ENCODE measurements at places on chromosomes 13 and 19.
A peak's percentile ranks its signal among the peaks of the same experiment; 100 is the strongest.

DNA sequence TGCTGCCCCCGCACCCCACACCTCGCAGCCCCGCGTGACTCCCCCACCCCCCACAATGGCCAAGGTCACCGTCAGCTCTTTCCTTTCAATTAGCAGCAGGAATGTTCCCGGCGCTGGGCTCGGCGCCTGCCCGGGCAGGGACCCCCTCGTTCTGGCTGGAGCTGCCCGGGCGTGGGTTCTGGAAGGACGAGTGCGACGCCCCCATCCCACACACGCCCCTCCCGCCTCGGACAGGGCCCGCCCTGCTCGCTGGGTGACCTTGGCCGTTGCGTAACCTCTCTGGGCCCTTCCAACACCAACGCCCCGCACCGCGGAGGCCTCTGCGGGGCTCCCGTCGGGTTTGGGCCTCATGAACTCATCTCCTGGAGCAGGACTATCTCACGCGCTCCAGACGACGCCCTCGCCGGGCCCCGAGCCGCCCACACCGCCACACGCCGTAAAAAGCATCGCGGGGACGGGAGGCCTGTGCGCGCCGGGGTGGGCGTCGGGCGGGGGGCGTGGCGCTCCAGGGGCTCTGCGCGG lies 10.3 kb downstream of the PALM start:
- DNase-seq = no peak

DNA sequence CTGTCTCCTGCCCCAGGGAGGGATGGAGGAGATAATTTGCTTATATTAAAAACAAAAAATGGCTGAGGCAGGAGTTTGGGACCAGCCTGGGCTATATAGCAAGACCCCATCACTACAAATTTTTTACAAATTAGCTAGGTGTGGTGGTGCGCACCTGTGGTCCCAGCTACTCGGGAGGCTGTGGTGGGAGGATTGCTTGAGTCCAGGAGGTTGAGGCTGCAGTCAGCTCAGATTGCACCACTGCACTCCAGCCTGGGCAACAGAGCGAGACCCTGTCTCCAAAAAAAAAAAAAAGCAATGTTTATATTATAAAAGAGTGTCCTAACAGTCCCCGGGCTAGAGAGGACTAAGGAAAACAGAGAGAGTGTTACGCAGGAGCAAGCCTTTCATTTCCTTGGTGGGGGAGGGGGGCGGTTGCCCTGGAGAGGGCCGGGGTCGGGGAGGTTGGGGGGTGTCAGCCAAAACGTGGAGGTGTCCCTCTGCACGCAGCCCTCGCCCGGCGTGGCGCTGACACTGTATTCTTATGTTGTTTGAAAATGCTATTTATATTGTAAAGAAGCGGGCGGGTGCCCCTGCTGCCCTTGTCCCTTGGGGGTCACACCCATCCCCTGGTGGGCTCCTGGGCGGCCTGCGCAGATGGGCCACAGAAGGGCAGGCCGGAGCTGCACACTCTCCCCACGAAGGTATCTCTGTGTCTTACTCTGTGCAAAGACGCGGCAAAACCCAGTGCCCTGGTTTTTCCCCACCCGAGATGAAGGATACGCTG lies 184.0 kb downstream of the KDM4B start:
- no peak for DNase-seq

GRCh38 chr19:44570984-44571684 lies 41.7 kb upstream of the CEACAM20 start:
- peak; percentile 6 for DNase-seq

DNA sequence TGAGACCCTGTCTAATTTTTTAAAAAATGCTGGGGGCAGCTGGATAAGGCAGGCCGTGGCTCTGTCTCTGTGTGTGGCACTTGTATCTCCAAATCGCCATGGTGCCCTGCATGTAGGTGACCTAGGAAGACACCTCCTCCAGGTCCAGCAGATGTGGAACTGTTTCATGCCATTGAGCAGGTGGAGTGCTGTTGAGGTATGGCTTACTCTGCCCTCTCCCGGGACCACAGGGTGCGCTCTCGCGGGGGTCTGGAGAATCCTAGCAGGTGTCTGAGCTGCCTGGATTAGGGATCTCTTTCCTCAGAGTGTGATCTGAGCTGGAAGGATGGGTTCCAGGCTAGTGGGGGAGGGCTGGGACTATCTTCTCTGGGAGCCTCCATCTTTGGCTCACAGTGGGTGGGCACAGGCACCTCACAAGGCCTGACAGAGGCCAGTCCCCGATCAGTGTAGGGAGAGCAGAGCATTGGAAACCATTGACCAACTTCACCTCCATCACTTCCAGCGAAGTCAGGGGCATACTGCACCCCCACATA lies 67.7 kb upstream of the TM9SF2 start:
- no peak for DNase-seq

GRCh38 chr19:4186087-4186993 lies 3.9 kb downstream of the ANKRD24 start:
- no peak for DNase-seq

DNA sequence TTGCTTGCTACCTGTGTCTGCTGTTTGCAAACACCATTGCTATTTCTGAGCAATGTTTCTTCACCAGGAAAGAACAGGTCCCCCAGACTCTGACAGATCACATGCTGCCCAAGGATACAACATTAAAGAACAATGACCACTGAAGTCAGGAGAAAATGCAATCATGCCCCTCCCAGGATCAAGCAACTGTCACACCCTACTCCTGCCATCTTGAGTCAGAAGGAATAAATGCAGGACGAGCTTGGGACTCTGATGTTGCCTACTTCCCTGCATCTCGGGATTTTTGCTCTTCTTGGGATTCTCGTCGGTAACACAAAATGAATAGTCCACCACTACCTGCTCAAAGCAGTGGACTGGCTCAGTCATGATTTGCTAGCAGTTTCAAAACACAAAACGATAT lies 490.6 kb downstream of the COG6 start:
- no peak for DNase-seq

DNA sequence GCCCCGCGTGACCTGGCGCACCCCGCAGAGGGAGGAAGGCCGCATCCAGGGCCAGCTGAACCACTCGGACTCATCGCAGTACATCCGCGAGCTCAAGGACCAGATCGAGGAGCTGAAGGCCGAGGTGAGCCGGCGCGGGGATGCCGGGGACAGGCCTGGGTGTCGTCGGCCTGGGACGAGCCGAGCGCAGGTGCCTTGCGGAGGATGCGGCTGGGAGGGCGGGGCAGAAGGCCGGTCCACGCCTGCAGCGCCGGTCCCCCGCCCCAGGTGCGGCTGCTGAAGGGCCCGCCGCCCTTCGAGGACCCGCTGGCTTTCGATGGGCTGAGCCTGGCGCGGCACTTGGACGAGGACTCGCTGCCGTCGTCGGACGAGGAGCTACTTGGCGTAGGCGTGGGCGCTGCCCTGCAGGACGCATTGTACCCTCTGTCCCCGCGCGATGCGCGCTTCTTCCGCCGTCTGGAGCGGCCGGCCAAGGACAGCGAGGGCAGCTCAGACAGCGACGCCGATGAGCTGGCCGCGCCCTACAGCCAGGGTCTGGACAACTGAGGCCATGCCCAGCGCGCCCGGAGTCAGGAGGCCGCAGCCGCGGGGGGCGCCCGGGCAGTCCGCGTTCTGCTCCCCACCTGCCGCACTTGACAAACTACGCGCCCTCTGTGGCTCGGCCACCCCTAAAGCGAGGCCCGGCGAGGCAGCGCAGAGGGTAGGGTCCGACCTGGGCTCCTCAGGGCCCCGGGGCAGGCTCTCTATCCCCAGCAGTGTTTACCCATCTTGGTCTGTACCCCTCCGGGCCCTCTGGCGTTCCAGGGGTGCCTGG lies 10.8 kb downstream of the PRR36 start:
- no peak for DNase-seq

GRCh38 chr13:63541336-63541735 lies 2125.7 kb upstream of the PCDH20 start:
- no peak for DNase-seq

DNA sequence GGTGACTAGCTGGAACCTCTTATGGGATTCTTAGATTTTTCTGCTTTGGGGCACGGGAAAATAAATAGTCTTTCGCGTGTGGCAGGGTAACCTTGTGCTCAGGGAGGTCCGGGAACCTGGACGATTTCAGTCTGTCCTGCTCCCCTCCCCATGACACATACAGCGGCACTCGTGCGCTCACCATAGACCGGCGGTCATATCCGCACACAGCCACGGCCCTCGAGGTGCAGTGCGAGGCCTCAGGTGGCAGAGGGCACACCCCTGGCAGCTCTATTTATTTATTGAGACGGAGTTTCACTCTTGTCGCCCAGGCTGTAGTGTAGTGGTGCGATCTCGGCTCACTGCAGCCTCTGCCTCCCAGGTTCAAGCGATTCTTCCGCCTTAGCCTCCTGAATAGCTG lies 3.0 kb downstream of the ONECUT3 start:
- DNase-seq = no peak

DNA sequence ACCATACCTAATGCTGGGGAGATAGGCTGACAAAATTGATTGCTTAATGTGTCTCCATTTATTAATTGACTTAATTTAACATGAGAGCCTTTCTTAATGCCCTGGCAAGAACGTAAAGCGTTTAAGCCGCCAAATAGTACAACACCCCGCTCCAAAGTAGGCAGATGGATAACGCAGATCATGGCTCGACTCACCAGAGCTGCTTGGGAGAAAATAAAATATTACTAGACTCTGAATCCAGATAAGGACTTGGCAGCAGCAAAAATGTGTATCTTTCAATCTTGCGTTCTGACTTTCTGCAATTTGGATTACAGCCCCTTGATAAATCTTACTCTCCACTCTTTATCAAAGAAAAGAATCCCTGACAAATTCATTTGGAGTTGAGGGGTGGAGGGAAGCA lies 403 bp upstream of the SIAH3 start:
- DNase-seq = no peak

GRCh38 chr19:54364775-54365257 lies at the start of gene LAIR1:
Gene LAIR1 (minus strand): TSS chr19:54364931. CDS start chr19:54364804, 127 bp downstream.
- no peak for DNase-seq

- DNase-seq = no peak
Measured at GRCh38 chr19:47110521-47111005, 3.0 kb downstream of the ZC3H4 start.

DNA sequence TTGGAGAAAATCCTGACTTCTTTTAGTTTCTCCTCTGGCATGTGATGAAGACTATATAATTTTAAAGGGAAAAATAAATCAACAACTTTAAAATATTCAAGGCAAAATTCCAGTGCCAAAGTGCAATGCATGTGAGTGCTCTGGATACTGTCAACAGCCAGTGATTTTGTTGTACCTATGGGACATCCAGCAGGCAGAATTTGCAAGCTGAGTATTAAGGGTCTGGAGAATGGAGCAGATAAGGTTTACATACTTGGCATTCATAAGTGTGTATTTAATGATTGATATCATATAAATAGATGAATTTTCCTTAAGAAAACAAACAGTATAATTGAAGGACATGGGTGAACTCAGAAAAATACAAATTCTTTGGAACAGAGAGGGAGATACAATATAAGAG lies 703.4 kb downstream of the GPC5 start:
- no peak for DNase-seq

DNA sequence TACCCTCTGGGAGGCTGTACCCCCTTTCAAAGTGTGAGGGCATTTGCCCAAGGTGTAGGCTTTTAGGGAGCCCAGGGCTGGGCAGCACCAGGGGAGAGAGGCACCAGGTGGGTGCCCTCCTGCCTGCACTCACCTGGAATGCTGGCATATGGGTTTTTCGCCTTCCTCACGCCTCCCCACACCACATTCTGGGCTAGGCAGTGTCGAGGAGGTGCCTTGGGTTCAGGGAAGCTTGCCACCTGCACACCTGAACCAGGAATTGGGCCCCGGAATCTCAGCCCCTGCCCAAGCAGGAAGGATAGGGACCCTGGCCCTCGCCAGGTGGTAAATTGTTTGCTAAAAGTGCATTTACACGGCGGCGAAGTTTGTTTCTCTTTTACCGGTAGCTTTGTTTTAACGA lies 5.1 kb upstream of the TSHZ3 start:
- DNase-seq = no peak

DNA sequence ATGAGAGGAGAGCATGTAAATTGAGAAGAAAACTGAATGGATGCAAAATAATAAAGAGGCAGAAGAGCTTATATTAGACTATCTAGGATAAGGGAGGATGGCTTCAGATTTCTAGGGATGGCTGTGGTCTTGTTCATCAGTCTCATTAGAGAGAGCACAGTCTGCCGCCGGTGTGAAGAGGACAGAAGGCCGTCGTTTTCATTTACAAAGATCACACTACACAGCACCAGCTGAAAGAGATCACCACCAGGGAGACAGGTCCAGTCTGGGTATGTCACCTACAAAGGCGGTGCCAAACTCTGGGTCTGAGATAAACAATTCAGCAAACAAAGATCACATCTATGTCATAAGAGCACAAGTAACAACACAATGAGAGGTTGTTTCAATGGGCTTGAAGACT lies 1222.3 kb upstream of the SLC10A2 start:
- no peak for DNase-seq

DNA sequence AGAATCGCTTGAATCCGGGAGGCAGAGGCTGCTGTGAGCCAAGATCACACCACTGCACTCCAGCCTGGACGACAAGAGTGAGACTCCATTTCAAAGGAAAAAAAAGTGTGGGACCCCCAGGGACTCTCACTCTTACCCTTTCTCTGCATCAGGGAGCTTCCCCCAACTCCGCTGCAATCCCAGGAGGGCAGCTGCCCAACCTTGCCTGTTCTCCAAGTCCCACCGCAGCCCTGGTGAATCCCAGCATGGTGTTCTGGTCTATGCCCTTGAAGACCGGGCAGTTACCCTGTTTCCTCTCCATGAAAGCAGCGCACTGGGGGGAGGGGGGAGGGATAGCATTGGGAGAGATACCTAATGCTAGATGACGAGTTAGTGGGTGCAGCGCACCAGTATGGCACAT lies 35.7 kb upstream of the DPRX start:
- DNase-seq = no peak

DNA sequence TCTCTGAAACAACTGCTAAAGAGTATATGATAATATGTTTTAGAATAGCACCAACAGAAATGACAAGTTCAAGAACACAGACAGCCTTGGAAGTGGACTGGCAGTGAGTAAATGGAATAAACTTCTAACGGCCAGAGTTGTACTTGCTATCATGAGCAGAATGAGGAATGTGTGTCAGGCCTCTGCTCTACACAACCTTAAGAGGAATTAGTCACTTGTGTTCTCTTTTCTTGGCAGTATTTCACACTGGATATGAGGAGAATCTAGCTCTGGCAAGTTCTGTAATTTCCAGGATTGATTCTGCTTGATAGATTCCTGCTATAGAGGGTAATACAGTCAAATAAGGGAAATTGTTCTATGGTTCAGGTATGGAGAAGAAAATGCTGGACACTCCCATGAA lies 757.3 kb downstream of the EFNB2 start:
- no peak for DNase-seq

- DNase-seq = no peak
Measured at GRCh38 chr19:43639519-43640423, at the start of gene CADM4. Gene CADM4 (minus strand): TSS chr19:43639850. CDS start chr19:43639790, 60 bp downstream.

DNA sequence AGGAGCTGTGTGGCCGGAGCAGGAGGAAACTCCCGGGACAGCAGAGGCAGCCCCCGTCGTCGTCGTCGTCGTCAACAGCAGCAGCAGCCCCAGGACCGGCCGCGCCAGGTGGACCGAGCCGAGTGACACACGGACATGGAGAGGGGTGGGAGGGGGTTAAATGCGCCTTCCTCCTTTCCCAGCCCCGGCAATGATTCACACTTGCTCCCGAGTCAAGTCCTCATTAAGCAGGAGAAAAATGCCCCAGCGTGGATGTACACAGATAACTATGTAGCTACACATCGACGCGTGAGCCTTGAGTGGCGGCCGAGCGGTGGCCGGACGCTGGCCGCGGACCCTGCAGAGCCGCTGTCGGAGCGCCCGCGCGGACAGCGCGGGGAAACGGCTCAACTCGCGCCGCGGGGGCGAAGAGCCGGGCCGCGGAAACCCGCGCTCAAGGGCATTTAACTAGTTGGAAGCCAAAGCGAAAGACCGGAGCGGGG lies 645 bp downstream of the UBL3 start:
- DNase-seq = no peak

- DNase-seq = no peak
Measured at GRCh38 chr13:70964124-70964523, 855.9 kb upstream of the KLHL1 start.

- DNase-seq = no peak
Measured at GRCh38 chr13:44155422-44156293, 218.0 kb upstream of the SERP2 start.
